ENCODE measurements at places on chromosomes 5 and 9. TPM values are rescaled to one million over a fixed set of nuclear protein-coding genes. Genes with fewer than 3 reads are reported as not detected.

Gene SLCO4C1
- 0.45 TPM for total RNA-seq

Gene HSPB3
- not detected for total RNA-seq

DNA sequence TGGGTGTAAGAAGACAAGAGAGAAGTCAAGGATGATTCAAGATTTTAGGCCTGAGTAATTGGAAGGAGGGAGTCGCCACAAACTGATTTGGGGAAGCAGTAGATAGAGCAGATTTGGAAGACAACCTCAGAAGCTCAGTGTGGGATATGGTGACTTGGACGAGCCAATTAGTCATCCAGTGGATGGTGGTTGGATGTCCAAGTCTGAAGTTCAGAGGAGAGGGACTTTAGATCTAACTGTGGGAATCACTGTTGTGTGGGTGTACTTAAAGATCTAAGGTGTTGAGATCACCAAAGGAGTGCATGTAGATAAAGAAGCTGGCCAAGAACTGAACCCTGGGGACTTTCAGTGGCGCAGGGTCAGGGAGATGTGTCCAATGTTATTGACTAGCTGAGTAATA, 2.2 kb downstream of the IDNK start:
- peaks cover 23% of the 10 kb centered on the region for H3K4me1 ChIP-seq
- H3K4me3 ChIP-seq, result no peak overlapping the region
- peaks cover 17% of the 10 kb centered on the region for H3K36me3 ChIP-seq
- no peaks in the 10 kb centered on the region for H3K27me3 ChIP-seq
- DNase-seq, result no peak

- no peak overlapping the region for H3K4me3 ChIP-seq
- no peaks in the 10 kb centered on the region for H3K4me1 ChIP-seq
- H3K27ac ChIP-seq, result no peak overlapping the region
- DNase-seq, result no peak
- H3K27me3 ChIP-seq, result peaks cover 8% of the 10 kb centered on the region
Measured at GRCh38 chr5:96253140-96253539, 179.9 kb downstream of the PCSK1 start.

- no peaks in the 10 kb centered on the region for H3K27me3 ChIP-seq
- H3K36me3 ChIP-seq, result no peaks in the 10 kb centered on the region
- H3K4me1 ChIP-seq, result no peaks in the 10 kb centered on the region
- H3K4me3 ChIP-seq, result no peak overlapping the region
Measured at GRCh38 chr5:15858326-15858725, 321.3 kb downstream of the MARCHF11 start.

DNA sequence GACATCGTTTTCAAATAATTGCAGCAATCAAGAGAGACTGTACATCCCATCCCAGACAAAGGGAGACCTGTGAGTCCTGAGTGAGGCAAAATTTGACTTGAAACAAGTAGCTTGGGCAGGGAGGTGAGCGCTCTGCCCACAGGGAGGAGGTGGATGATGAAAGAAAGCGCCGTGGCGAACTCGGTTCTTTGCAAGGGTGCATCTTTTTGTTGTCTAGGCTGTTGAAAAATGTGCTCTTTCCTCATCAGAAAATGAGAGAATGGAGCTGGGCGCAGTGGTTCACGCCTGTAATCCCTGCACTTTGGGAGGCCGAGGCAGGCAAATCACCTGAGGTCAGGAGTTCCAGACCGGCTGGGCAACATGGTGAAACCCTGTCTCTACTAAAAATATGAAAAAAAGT, 150.5 kb downstream of the GAPVD1 start:
- DNase-seq, result no peak
- H3K27ac ChIP-seq, result no peak overlapping the region
- no peak overlapping the region for H3K4me3 ChIP-seq
- H3K36me3 ChIP-seq, result no peaks in the 10 kb centered on the region
- peaks cover 13% of the 10 kb centered on the region for H3K27me3 ChIP-seq

Gene LRRC19
- total RNA-seq, result not detected

DNA sequence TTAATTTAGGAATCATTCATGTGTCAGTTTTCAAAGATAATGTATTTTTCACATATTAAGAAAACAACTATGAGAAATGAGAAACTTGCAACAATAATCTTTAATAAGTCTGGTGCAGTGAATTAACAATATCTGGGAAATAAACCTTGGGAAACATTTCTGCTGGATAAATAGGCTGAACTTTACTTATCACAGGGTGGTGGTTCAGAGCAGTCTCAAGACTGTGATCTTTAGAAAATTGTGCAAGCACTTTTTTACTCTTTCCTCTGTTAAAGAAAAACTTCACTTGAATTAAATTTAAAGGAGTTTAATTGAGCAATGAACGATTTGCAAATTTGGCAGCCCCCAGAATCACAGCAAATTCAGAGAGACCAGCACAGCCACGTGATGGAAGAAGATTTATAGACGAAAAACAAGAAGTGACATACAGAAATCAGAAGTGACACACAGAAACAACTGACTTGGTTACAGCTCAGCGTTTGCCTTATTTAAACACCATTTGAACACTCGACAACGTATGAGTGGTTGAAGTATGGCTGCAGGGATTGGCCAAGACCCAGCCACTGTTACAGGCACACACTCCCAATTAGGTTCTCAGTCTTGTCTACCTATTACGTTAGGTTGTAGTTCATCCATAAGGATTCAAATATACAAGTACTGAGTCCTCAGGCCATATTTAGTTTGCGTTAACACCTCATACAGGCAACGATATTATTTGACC, 631.9 kb downstream of the SLCO4C1 start:
- H3K27ac ChIP-seq, result no peak overlapping the region
- no peaks in the 10 kb centered on the region for H3K36me3 ChIP-seq
- DNase-seq, result no peak
- no peak overlapping the region for H3K4me3 ChIP-seq
- no peaks in the 10 kb centered on the region for H3K4me1 ChIP-seq

GRCh38 chr5:206927-207536, 10.9 kb downstream of the CCDC127 start:
- DNase-seq, result no peak
- H3K27ac ChIP-seq, result no peak overlapping the region
- H3K4me1 ChIP-seq, result peaks cover 13% of the 10 kb centered on the region
- no peak overlapping the region for H3K4me3 ChIP-seq
- H3K27me3 ChIP-seq, result no peaks in the 10 kb centered on the region

GRCh38 chr9:124300312-124300711, 42.6 kb downstream of the NEK6 start:
- no peak for DNase-seq
- H3K4me1 ChIP-seq, result peaks cover 4% of the 10 kb centered on the region
- H3K27me3 ChIP-seq, result no peaks in the 10 kb centered on the region
- no peak overlapping the region for H3K27ac ChIP-seq
- H3K4me3 ChIP-seq, result no peak overlapping the region

Gene PLAA
- total RNA-seq, result 31.9 TPM

GRCh38 chr5:32934529-32934928, 223.4 kb downstream of the NPR3 start:
- no peak for DNase-seq
- no peak overlapping the region for H3K27ac ChIP-seq
- H3K27me3 ChIP-seq, result no peaks in the 10 kb centered on the region
- no peaks in the 10 kb centered on the region for H3K36me3 ChIP-seq
- no peaks in the 10 kb centered on the region for H3K4me1 ChIP-seq

- DNase-seq, result no peak
- no peaks in the 10 kb centered on the region for H3K4me1 ChIP-seq
- H3K27ac ChIP-seq, result no peak overlapping the region
- H3K4me3 ChIP-seq, result no peak overlapping the region
- peaks cover 30% of the 10 kb centered on the region for H3K27me3 ChIP-seq
Measured at GRCh38 chr5:115324021-115324420, 27.6 kb upstream of the CCDC112 start.

Gene NCS1
- total RNA-seq, result 21.3 TPM

- H3K27me3 ChIP-seq, result peaks cover 16% of the 10 kb centered on the region
- H3K4me1 ChIP-seq, result peaks cover 4% of the 10 kb centered on the region
- no peak overlapping the region for H3K27ac ChIP-seq
- H3K4me3 ChIP-seq, result no peak overlapping the region
- no peaks in the 10 kb centered on the region for H3K36me3 ChIP-seq
Measured at GRCh38 chr5:102713278-102713677, 41.8 kb upstream of the PAM start.

DNA sequence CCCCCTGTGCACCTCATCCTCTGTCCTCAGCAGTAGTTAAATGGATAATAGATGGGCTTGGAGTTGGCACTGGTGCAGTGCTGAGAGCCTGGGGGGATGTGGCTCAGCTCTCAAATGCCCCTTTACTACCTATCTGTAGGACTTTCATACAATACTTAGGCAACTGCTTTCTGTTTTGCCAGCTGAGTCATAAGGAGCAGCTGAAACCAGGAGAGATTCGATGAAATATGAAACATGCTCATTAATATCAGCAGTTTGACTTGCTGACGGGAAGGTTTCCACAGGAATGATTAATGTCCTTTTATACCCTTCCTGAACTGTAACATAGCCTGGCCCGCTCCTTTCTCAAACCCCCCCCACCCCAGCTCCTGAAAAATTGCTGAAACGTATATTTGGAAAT, 142.6 kb downstream of the SAXO1 start:
- H3K4me3 ChIP-seq, result no peak overlapping the region
- H3K36me3 ChIP-seq, result no peaks in the 10 kb centered on the region
- peaks cover under 1% of the 10 kb centered on the region for H3K27me3 ChIP-seq
- no peak overlapping the region for H3K27ac ChIP-seq

GRCh38 chr5:34743878-34744277, 87.8 kb downstream of the RAI14 start:
- H3K36me3 ChIP-seq, result no peaks in the 10 kb centered on the region
- H3K4me3 ChIP-seq, result no peak overlapping the region
- no peak overlapping the region for H3K27ac ChIP-seq
- no peaks in the 10 kb centered on the region for H3K4me1 ChIP-seq

GRCh38 chr9:14057368-14058324, 256.3 kb downstream of the NFIB start:
- H3K4me3 ChIP-seq, result no peak overlapping the region
- H3K4me1 ChIP-seq, result no peaks in the 10 kb centered on the region
- H3K36me3 ChIP-seq, result no peaks in the 10 kb centered on the region
- no peak overlapping the region for H3K27ac ChIP-seq
- no peak for DNase-seq

GRCh38 chr9:106657926-106658325, 205.0 kb upstream of the ZNF462 start:
- H3K27me3 ChIP-seq, result no peaks in the 10 kb centered on the region
- H3K4me3 ChIP-seq, result no peak overlapping the region
- no peaks in the 10 kb centered on the region for H3K36me3 ChIP-seq
- no peaks in the 10 kb centered on the region for H3K4me1 ChIP-seq
- H3K27ac ChIP-seq, result no peak overlapping the region
- no peak for DNase-seq

GRCh38 chr9:22054076-22054475, 45.0 kb upstream of the CDKN2B start:
- H3K36me3 ChIP-seq, result no peaks in the 10 kb centered on the region
- H3K4me1 ChIP-seq, result peaks cover 34% of the 10 kb centered on the region
- H3K27me3 ChIP-seq, result peaks cover 2% of the 10 kb centered on the region
- H3K27ac ChIP-seq, result no peak overlapping the region

DNA sequence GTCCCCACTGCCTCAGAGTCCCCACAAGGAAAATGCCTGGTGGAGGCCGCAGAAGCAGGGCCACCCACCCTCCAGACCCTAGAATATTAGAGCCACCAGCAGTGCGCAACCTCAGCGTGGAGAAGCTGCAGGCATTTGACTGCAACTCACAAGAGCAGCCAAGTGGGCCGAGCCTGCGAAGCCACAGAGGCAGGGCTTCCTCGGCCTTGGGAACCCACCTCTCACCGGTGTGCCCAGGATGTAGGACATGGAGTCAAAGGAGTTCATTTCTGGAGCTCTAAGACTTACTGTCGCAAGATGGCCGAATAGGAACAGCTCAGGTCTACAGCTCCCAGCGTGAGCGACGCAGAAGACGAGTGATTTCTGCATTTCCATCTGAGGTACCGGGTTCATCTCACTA, 397.9 kb upstream of the PIK3R1 start:
- H3K27me3 ChIP-seq, result peaks cover 3% of the 10 kb centered on the region
- H3K4me3 ChIP-seq, result no peak overlapping the region
- no peak overlapping the region for H3K27ac ChIP-seq
- DNase-seq, result no peak

GRCh38 chr9:31535651-31536050, 848.8 kb upstream of the ACO1 start:
- H3K4me1 ChIP-seq, result no peaks in the 10 kb centered on the region
- H3K4me3 ChIP-seq, result no peak overlapping the region
- H3K36me3 ChIP-seq, result no peaks in the 10 kb centered on the region
- no peak overlapping the region for H3K27ac ChIP-seq
- H3K27me3 ChIP-seq, result no peaks in the 10 kb centered on the region

Measured in activated CD8-positive, alpha-beta T cell treated with anti-CD3 and anti-CD28 coated beads for 36 hours (primary cell).